Suppressor macrophage (primary cell): ENCODE measurements at places on chromosomes 16 and 17.
A peak's percentile ranks its signal among the peaks of the same experiment; 100 is the strongest.

GRCh38 chr17:59178266-59178985, 22.9 kb downstream of the PRR11 start:
- no peak for DNase-seq

GRCh38 chr17:30278032-30278431, 13.7 kb downstream of the BLMH start:
- DNase-seq: peak; percentile 22

- no peak for DNase-seq
Measured at GRCh38 chr17:66417300-66417719, 114.9 kb downstream of the PRKCA start.

DNA sequence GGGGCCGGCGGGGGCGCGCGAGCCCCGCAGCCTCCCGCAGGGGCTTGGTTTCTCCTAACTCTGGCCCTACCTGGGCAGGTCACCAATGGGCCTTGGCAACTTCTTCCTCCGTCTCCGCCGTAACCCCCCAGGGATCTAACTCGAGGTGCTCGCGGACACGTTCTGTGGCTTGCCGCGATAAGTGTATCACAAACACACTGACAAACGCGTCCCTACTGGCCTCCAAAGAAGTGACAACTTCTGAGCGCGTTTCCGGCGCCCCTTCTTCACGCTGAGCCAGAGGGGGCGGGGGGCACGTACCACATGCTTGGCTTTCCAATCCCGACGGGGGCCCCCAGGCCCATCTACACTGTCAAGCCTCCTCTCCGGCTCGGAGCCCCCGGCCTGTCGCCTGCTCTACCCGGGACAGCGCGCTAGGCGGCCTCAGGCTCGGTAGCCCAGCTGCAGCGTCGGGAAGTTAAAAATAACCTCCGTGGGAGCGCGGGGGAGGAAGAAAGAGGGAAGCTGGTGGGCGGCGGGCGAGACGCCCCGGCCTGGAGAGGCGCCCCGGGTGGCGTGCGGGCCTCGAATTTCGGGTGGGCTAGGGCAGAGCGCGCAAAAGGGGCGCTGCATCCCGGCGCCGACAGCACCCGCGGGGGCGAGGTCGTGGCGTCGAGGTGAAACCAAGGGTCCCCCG, 725 bp upstream of the SPHK1 start:
- peak; percentile 83 for DNase-seq

DNA sequence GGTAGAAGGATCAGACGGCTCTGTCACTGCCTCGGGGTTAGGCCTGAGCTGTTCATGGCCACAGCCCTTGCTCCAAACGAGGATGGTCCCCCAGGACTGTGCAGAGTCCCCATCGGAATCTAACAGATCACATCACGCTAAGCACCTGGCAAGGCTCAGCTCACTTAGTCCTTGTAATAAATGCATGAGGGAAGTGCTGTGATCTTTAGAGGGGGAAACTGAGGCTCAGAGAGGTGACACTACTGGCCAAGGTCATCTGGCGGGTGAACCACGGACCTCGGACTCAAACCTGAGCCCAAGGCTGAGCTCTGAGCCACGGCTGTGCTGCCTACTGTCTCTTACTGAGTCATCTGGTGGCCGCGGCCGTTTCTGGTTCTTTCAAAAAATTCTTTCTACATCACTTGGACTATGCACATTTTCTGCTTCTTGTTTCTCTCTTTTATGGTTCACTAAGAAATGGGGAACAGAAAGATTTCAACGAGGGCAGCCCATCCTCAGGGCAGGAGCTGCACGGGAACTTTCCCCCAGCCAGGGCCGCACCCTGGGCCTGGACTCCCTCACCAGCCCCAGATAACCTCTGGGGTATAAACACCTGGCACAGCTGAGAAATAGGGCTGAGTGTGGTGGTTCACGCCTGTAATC, 55.6 kb downstream of the COTL1 start:
- peak; percentile 88 for DNase-seq

- no peak for DNase-seq
Measured at GRCh38 chr16:56520251-56520577, 390 bp upstream of the BBS2 start.

DNA sequence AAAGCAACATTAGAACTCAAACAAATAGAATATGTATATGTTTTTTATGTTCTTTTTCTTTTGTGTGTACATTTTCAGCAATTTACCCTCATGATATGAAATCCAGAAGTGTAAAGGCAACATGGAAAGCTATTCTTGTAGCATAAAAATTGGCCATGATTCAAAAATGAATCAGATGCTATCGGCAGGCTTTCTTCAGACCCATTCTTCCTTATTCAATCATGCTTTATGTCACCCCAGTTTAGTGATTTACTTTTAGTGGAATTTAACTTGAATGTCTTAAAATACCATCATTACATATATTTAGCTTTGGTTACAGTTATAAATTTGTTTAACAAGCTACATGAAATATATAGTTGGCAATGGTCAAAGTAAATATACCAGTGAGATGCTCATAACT, 21.4 kb upstream of the SMIM36 start:
- no peak for DNase-seq

DNA sequence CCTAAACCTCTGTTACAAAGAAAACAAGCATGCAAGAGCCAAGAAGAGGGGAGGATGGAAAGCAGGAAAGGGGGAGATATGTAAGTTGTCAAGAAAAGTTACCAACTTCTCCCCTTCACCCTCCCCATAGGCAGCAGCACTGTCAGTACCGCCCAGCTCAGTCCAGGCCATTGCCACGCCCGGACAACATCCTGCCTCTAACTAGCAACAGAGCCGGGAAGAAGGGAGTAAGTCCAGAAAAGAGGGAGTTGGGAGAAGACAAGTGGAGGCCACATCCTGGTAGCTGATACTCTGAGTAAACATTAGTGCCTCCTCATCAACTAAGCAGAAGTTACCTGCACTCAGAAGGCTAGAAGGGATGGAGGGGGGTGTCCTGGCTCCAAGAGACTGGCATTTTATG, 113.6 kb downstream of the SMG6 start:
- DNase-seq: no peak

DNA sequence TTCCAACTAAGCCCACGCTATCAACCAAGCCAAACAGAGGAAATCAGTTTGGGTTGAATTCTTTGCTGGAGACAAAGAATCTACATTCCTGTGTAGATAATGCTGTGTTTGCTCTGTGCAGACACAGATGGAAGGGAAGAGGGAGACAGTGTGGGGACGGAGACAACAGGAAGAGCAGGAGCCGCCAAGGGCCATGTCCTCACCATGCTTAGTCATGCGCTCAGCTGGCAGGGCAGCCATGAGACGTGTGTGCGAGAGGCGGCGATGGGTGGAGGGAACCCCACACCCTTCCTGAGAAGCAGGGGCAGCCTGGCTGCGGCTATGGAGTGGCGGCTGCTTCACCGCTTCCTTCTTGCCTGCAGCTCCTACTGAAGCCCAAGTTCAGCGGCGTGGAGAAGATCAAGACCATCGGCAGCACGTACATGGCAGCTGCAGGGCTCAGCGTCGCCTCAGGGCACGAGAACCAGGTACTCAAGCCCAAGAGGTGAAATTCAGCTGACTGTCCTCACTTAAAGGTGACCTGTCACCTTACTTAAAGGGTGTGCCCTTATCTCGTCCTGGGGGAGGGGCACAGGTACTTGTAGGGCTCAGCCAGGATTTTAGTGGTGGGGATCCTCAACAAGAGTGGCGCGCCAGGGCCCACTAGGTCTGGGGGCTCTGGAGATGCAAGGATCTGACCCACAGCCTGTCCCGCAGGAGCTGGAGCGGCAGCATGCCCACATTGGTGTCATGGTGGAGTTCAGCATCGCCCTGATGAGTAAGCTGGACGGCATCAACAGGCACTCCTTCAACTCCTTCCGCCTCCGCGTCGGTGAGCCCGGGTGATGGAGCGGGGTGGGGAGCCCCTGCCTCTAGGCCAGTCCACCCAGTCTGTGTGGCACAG, 47.5 kb downstream of the ADCY7 start:
- peak; percentile 93 for DNase-seq

GRCh38 chr16:5604770-5605169, 507.2 kb upstream of the EEF2KMT start:
- DNase-seq: peak; percentile 52

DNA sequence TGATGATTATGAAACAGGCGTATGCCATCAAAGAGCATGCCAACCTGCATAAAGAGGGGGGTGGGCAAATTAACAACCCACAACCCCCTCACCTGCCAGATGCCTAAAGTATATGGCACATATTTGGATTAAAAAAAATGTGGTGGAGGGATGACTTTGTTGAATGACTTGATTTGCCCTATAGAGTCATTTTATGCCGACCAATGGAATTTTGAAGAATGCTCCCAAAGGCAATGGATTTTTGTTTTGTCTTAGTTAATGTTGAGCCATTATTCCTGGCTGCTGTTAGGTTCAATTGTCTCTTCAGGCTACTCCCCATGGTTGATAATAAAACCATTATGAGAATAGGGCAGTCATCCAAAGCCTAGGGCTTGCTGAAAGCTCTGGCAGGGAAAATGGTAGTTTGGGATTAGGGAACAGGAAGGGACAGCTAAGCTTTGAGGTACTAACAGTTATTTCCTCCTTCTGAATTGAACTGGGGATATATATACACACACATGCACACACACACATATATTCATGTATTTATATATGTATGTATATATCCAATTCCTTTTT, 5.8 kb upstream of the CHCT1 start:
- DNase-seq: no peak

- no peak for DNase-seq
Measured at GRCh38 chr17:32586666-32587065, 99.9 kb downstream of the CDK5R1 start.

- DNase-seq: no peak
Measured at GRCh38 chr16:81548551-81548875, 103.9 kb downstream of the CMIP start.

DNA sequence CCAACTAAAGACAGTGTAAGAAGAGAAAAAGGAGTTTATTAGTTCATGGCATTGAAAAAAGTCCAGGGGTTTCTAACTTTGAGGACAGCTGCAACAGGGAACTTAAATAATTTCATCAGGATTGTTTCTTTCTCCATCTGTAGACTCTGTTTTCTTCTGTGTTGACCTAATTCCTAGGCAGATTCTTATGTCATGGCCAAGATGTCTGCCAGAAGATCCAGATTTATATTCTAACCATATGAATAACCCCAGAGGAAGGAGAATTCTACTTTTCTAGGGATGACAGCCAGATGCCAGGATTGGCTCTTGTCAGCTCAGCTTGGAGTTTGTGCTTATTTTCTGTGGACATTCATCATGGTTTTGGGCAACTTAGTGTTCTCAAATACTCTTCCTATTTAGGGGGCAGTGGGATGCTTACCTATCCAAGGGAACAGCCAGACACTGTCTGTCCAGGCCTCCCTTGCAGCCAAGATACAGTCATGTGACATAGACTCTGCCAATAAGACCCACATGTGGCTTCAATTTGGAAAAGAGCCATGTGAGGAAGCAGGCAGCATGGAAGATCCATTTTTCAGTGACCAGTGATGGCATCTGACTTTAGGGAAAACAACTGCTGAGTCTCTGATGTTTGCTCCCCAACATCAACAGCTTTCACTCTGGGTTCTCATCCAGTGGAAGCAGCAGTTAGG, 18.2 kb downstream of the PCTP start:
- DNase-seq: no peak

DNA sequence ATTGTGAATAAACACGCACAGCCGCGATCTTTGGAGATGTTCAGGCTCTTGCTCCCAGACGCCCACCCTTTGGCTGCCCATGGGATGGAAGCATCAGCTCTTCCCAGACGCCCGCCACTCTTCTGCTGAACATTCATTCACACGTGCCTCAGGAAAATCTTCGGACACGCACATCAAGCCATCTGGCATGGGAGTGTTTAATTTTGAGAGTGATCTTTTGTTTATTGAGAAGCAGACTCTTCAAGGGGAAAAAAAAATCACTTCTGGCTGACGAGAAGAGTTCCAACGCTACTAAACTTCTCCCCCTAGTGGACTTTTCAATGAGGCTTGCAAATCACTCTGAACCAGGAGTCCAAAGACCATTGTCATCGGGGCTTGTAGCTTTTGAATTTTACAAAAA, 62.0 kb upstream of the NUDT7 start:
- DNase-seq: no peak

DNA sequence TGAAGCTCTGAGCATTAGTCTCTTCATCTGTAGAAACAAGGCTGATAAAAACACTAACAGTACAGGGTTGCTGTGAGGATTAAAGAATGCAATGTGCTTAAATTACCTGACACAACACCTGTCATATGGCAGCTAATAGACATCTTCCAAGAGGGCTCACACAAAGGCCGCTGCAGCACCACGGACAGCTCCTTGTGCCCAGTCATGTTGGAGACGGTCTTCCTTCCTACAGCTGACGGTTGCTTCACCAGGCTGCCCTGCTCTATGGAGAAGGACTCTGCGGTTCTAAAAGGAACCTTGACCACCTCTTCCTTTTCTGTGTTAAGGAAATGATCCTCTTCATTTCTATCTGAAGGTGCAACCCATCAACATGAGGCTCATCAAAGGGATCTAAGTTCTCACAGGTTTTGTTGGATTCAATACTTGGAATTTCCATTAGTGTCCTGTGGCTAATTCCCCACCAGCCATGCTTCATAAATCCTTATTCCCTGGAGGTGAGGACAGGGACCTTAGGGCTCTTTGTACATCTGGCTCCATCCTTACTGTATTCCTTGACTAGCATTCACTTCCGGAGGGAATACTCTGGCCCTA, 138.9 kb upstream of the CES5A start:
- DNase-seq: peak; percentile 50

DNA sequence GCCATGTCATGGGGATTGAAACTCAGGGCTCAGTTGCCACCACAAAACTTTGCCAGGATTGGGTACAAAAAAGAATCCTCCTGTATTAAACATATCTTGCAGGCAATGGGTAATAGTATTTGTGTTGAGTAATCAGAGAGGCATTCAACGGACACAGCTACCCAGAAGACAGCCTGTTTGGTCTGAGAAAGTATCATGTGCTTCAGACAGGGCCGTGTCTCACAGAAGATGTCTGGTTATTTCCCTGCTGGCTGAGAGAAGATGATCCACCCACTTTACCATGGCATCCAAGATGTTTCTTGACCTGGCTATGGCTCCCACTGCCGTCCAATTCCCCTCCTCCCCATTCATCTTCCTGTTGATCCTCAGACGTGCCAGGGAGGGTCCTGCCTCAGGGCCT, 304.3 kb upstream of the XYLT1 start:
- no peak for DNase-seq

GRCh38 chr17:65181237-65182061, 44.3 kb downstream of the RGS9 start:
- peak; percentile 33 for DNase-seq

GRCh38 chr17:65824901-65825300, 263.5 kb upstream of the AXIN2 start:
- DNase-seq: no peak

DNA sequence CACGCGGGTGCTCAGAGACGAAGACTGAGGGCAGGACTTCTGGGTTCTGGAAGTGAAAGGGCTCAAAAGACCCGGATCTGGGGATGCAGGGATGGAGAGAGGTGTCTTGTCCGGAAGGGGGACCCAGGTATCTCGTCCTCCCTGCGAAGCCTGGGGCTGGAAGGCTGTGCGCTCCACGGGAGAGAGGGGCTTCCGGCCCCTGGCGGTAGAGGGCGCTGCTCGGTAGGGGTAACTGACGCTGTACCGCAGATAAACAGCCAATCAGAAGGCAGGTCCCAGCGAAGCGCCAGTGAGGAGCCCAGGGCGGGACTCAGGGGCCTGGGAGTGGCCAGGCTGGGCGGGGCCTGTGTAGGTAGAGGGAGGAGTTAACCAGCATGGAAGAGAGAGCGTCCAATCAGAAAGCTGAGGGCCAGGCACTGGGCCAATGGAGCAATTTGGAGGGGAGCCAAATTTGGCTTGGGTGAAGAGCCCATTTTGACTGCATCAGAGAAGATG, 804 bp downstream of the TGFB1I1 start:
- DNase-seq: peak; percentile 25
